ENCODE measurements at places on chromosomes 2 and 18. TPM values are rescaled to one million over a fixed set of nuclear protein-coding genes. Genes with fewer than 3 reads are reported as not detected.

DNA sequence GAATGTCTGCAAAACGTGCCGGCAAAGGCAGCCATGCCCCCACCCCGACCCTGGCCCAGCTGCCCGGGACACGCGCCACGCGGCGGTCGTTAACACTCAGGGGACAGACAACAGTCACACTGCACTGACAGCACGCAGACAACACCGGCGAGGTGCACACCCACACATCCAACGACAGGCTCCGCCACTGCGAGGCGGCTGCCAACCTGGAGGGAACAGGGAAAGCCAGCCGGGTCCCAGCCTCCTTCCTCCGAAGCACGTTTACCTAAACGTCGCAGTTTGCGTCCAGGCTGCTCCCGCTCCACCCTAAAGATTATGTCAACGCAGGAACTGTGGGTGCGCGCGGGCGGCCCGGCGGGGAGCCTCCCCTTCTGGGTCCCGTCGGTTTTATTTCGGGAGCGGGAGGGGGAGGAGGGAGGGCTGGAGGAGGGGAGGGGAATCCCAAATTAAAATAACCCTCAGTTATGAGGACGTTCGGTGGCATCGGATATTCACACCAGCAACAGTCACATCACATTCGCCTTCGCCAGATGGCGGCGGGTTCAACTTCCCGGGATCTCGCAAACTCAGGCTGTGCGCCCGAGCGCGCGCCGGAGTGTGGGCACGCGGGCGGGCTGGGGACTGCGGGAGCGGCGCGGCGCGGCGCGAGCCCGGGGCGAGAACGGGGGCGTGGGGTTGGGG is 644 bp downstream of the PTGR3 start:
- peak; percentile 67 for DNase-seq

GRCh38 chr2:239178484-239178883 is 222.3 kb downstream of the HDAC4 start:
- DNase-seq: no peak

- no peak for DNase-seq
These were observed 10.1 kb downstream of the RRM2 start for GRCh38 chr2:10132596-10132995.

- no peak for DNase-seq
These were observed 14.4 kb upstream of the GPR17 start for GRCh38 chr2:127631541-127631996.

The MOGAT1 gene
- not detected for total RNA-seq

The CSRNP3 gene
- not detected for total RNA-seq

The GAREM2 gene
- 7.2 TPM for total RNA-seq
